ENCODE measurements at places on chromosomes 13 and 19. TPM values are rescaled to one million over a fixed set of nuclear protein-coding genes. Genes with fewer than 3 reads are reported as not detected.

The ODAD3 gene
- total RNA-seq: 0.14 TPM

The KIR2DL3 gene
- total RNA-seq: not detected

The TRPM4 gene
- 7.5 TPM for total RNA-seq

The POLR1D gene
- 203 TPM for total RNA-seq

The FAM83E gene
- 1.2 TPM for total RNA-seq

The NLRP4 gene
- not detected for total RNA-seq

The RGL3 gene
- not detected for total RNA-seq

The MUC16 gene
- not detected for total RNA-seq

The ZNF229 gene
- 7.3 TPM for total RNA-seq

The RYR1 gene
- total RNA-seq: not detected

The ZNF136 gene
- 3.7 TPM for total RNA-seq

DNA sequence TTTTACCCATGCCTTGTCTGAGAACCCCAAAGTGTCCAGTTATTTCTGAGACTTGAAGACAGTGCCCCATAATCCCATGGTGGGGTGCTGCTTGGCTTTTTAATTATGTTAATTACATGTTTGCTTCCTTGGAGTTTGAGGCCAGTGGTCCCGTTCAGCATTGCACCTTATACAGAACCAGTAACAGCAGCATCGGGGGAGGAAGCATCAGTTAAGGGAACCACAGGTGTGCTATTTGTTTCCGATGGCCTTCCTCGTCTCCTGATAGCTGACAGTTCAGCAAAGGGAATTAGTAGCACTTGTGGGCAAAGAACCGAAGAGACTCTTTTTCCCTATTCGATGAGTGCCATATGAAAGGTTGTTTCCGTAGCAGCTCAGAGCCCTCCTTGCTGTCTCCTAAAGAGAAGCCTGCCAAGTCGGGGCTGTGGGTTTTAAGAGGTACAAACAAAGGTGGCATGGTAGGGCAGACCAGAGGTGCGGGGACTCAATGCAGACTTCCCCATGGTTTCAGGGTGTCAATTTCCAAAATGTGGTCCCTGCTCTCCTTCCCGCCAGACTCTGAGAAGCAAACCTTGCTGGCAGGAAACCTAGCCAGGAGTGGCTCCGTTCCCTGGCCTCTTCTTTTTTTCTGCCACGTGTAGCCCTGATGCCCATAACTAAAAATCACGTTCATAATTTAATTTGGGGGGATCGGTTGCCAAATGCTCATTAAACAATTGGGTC lies 225.2 kb upstream of the TSHZ3 start:
- DNase-seq: no peak

DNA sequence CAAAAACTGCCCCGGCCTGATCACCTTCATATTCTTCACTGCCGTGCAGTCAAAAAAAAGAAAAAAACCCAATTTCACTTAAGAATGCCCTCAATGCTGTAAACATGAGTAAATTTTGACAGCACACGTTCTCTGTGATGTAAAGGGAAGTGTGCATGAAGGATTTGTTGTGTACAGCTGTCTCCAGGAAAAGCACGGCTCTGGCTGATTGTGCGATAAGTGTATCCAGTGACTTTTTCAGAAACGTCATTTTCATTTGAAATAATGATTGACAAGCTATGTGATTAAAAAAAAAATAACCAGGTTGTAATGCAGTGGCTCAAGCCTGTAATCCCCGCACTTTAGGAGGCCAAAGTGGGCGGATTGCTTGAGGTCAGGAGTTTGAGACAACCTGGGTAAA lies 39.6 kb downstream of the ANKRD10 start:
- no peak for DNase-seq

GRCh38 chr19:33507021-33507956 lies 14.3 kb downstream of the PEPD start:
- no peak for DNase-seq

- DNase-seq: no peak
Observed at GRCh38 chr19:35328851-35329285, at the start of gene CD22. TSS of gene CD22 (plus strand) at chr19:35329187. CDS start at chr19:35332041, 2,854 bp downstream.

DNA sequence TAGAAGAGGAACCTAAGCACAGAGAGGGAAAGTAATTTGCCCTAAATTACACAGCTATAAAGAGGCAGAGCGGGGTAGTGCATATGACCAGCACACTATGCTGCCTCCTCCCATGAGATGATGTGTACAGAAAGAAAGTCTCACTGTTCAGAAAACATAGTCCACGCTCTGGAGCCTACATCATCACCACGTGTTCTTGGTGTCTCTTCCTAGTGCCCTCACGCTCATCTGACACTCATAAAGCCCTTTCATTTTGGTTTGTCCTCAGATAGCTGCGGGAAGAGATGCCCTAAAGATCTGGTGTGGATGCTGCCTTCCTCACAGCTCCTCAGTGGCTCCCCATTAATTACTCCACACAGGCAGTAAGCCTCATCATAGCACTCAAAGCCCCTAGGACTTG lies 27.4 kb upstream of the SIAH3 start:
- no peak for DNase-seq

GRCh38 chr13:99415851-99416331 lies 85.4 kb upstream of the TM9SF2 start:
- no peak for DNase-seq

- DNase-seq: no peak
Observed at GRCh38 chr13:74305876-74306275, 171.7 kb upstream of the KLF12 start.

- no peak for DNase-seq
Observed at GRCh38 chr13:102742101-102742500, 31.5 kb downstream of the TEX30 start.

- DNase-seq: no peak
Observed at GRCh38 chr13:48414501-48414900, 1.6 kb upstream of the LPAR6 start.

GRCh38 chr19:32870981-32871451 lies 1.4 kb upstream of the SLC7A9 start:
- DNase-seq: no peak

DNA sequence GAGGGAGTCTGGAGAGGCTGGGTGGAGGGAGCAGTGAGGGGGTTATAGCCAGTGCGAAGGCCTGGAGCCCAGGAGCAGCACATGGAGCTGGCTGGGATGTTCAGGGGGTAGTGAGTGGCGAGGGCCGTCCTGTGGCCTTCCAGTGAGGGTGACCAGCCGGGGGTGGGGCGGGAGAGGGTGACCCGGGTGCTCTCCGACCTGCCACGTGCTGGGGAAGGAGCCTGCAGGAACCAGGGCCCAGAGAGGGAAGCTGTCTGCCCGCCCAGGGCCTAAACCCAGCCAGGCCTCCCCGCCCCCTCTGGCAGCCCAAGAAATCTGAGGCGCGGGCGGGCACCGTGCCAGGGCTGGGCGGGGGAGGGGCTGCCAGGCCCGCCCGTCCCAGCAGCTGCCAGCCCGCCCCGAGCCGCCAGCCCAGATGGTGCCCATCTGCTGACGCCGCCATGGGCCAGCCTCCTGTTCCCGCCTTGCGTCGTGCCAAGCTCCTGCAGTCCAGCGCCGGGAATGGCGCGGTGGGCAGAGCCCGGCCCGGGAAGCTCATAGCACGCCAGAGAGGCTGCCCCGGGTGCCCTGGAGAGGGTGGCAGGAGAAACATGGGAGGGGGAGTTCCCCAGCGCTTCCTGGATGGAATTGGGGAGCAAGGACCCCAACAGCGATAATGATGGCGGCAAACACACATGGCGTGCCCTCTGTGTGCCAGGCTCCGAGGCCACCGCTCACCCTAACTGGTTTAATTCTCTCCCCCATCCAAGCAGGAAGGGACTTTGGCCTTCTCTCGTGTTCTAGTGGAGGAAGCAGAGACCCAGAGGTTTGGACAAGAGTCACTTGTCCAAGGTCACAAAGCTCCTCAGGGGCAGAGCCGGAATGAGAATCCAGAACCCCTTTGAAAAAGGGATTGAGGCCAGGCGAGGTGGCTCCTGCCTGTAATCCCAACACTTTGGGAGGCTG lies 21.5 kb downstream of the NFIC start:
- DNase-seq: no peak

DNA sequence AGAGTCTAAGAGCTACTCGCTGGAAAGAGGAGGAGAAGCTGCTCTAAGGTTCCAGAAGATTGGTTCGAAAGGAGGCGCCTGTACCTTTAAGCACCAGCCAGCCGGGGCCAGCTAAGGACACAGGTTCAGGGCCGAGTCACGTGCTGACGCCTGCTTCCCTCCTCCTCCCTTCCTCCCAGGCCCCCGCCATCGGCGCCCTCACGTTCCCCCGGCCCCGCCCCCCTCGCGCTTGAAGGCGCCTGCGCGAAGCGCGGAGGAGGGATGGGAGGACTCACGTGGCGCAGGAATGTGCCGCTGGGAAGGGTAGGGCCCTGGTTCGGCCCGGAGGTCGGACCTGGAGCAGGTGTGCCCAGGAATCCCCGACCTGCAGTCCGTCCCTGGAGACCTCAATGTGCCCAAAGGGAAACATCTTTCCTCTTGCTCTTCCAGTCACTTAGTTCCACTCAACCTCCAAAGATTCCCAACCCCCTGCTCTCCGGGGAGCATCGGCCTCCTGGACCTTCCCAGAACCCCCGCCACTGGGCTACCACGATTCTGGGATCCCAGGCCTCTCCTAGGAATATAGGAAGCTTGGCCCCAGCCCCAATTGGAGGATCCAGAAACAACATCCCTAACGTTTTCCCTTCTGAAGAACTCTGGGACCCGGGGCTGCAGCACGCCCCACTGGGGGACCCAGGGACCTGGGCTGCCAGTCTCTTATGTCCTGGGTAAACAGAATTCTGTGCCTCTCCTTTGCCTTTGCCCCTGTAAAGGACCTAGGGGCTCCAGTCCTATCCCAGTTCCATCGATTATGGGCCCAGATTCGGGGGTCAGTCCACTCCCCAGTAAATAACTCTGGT lies 2.5 kb downstream of the DBP start:
- DNase-seq: peak; percentile 92

GRCh38 chr13:26435646-26436045 lies 121.8 kb upstream of the WASF3 start:
- DNase-seq: no peak

GRCh38 chr19:34088292-34088691 lies 84.0 kb upstream of the LSM14A start:
- no peak for DNase-seq

DNA sequence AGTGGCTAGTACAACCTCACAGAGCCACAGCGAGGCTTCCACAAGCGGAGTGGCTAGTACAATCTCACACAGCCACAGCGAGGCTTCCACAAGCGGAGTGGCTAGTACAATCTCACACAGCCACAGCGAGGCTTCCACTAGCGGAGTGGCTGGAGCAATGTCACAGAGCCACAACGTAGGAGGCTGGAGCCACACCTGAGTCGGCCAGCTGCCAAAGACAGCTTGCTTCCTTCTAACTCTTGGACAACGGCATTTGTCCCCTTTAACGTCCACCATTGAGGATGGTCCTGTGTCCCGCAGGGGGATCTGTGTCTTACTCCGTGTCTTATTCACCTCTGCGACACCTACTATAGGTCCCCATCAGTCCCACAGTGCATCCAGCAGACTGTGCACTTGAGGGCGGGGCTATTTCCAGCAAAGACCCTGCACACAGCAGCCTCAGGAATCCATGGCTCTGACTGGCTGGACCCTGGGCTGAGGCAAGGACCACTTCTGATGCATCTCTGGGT lies 3.7 kb downstream of the ZNF787 start:
- DNase-seq: no peak

DNA sequence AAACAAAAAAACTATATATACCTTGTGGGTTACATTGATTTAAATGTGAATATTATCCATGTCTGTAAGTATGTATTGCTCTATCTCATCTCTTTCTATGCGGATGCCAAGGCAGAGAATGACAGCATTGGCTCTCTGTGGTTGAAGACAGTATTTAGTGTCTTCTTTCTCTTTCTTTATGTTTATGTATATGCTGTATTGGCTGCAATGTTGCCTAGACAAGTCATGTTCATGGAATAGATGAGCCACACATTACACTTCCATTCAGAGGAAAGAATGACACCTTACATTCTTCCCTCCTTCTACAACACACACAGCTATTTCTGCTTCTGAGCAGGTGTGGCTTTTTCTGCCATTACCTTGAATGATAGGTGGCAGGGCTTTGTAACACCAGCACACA lies 639.4 kb upstream of the MIR17HG start:
- no peak for DNase-seq

GRCh38 chr19:17232258-17232657 lies 6.2 kb downstream of the OCEL1 start:
- DNase-seq: no peak

GRCh38 chr13:72463561-72463960 lies 263.9 kb downstream of the MZT1 start:
- no peak for DNase-seq

- no peak for DNase-seq
Observed at GRCh38 chr19:36032251-36033104, at the start of gene CLIP3. TSS of gene CLIP3 (minus strand) at chr19:36032873. CDS start at chr19:36032357, 516 bp downstream.

- DNase-seq: no peak
Observed at GRCh38 chr19:42497492-42498168, 30.7 kb downstream of the CEACAM1 start.

DNA sequence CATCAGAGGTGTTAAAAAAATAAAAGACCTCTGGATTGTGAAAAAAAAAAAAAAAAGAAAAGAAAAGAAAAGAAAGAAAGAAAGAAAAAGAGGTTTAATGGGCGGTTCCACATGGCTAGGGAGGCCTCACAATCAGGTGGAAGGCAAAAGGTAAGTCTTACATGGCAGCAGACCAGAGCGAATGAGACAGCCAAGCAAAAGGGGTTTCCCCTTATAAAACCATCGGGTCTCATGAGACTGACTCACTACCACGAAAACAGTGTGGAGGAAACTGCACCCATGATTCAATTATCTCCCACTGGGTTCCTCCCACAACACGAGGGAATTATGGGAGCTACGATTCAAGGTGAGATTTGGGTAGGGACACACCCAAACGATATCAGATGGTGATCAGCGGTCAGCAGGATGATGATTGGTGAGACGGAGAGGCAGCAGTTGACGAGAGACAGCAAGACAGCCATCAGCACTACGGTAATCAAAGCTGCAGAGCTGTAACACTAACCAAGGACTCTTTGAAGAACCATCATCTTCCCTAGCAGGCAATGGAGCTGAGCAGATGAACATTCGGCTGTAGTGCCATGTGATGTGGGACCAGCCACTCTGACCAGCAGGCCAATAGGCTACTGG lies 3.9 kb upstream of the CD209 start:
- DNase-seq: peak; percentile 34

DNA sequence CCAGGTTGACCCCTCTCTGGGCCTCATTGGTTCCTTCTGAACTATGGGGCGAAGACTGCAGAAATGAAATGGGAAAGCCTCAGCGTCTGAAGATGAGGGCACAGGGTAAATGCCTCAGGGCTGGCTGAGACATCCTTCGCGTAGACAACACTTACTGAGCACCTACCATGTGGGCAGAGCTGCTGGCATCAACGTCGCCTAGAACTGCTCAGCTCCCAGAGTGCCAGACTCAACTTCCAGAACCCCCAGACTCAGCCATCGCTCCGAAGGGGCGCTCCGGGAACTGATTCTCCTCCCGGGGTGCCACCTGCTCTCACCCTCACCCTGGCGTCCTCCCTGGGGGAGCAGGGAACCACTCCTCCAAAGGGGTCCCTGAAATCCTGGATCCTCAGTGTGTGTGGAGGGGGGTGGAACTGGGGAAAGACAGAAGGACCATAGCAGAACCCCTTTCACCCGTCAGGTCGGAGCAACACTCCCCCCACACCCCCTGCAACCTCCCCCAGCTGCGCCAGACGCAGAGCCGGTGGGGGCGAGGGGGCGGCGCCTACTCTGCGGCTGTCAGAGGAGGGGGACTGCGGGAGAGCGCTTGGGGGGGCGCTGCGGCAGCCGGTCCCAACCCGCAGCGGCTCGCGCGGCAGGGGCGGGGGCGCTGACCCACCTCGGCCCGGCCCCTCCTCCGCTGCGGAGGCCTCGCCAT lies 8.2 kb upstream of the NFIC start:
- DNase-seq: no peak

GRCh38 chr19:35225951-35226350 lies 2.6 kb downstream of the FAM187B start:
- no peak for DNase-seq

- no peak for DNase-seq
Observed at GRCh38 chr19:51781999-51782398, 13.0 kb upstream of the FPR3 start.

- DNase-seq: no peak
Observed at GRCh38 chr13:59730026-59730425, 433.7 kb downstream of the DIAPH3 start.
